ENCODE measurements at places on chromosomes 3 and 15. TPM values are rescaled to one million over a fixed set of nuclear protein-coding genes. Genes with fewer than 3 reads are reported as not detected.

Gene FAM174B
- total RNA-seq: 7.5 TPM

- no peak for DNase-seq
These were observed 98.6 kb downstream of the MECOM start for GRCh38 chr3:169564883-169565282.

GRCh38 chr3:65597952-65598413 is 440.7 kb downstream of the MAGI1 start:
- DNase-seq: no peak

- no peak for DNase-seq
These were observed at the start of gene CCR1 for GRCh38 chr3:46208167-46208704. TSS of gene CCR1 (minus strand) at chr3:46208313. CDS start at chr3:46204313, 4,000 bp downstream.

DNA sequence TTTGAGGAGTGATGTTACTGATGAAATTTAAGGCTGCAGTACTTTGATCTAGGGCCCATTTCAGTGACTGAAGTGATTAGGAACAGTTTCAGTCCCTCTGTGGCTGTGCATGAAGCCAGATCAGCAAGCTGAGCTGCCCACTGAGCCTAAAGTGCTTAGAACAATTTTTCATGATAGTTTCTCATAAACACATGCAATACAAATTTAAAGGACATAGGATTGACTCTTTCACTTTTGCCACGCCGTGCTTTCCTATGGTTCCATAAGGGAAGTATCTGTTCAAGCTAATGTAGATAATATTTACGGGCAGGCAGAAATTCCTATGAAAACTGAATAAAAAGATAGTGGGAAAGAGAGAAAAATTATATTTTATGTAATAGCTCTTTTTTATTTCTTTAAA is 10.6 kb downstream of the ANKUB1 start:
- no peak for DNase-seq

Gene GPR62
- total RNA-seq: 0.28 TPM

- no peak for DNase-seq
These were observed 38.6 kb upstream of the SETD2 start for GRCh38 chr3:47202542-47202941.

Gene NR1I2
- not detected for total RNA-seq

- DNase-seq: no peak
These were observed 888 bp downstream of the PPP2R3A start for GRCh38 chr3:135966271-135966961.

DNA sequence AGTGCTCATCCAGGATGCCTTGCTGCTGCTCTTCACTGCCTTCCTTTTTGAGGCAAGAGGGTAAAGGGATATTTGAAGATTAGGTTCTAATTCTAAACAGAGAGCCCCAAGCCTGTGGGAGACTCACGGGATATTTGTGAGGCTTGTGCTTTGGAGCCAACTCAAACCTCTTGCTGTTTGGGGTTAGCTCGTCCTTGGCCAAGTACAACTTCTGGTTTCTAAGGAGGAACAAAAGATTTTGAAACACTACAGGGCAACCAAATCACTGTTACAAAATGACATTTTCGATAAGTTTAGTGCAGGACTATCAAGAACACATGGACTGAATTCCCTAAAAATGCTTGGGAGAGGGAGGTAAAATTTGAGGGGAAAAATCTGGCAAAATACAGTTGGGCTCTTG is 190.2 kb downstream of the RORA start:
- no peak for DNase-seq

DNA sequence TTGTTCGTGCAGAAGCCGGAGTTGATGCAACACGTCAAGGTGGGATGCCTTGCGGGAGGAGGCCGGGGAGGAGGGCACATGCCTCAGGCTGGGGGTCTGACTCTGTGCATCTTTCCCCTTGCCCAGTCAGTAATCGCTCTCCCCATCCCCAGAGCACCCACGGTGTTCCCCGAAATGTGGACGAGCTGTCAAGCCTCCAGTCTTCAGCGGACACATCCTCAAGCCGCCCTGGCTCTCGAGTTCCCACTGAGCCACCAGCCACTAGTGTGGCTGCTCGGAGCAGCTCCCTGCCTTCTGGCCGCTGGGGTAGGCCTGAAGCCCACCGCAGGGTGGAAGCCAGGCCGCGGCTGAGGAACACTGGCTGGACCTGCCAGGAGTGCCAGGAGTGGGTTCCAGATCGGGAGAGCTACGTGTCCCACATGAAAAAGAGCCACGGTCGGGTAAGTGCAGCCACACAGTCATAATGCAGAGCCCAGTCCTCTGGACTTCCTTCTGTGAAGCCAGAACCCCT is 18.7 kb upstream of the ALPK3 start:
- DNase-seq: no peak

- no peak for DNase-seq
These were observed 29.9 kb downstream of the POLQ start for GRCh38 chr3:121515862-121516261.

Gene TMPRSS7
- not detected for total RNA-seq

DNA sequence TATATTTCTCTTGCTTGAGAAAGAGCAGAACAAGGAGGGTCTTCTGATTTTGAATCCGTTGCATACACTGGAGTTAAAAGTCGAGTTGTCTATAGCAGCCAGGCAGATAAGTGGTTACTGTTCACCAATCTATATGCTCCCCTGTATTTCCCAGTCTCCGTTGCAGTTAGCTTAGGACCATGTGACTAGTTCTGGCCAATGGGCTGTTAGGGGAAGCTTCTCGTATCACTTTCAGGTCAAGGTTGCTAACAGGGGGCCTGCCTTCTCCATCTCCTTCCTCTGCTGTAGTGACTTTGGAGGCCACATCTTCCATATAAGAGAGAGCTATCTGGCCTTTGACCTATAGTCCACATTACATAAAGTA is 188.5 kb upstream of the KBTBD8 start:
- DNase-seq: no peak

- DNase-seq: no peak
These were observed 619 bp downstream of the EIF2AK4 start for GRCh38 chr15:39934397-39935071.

DNA sequence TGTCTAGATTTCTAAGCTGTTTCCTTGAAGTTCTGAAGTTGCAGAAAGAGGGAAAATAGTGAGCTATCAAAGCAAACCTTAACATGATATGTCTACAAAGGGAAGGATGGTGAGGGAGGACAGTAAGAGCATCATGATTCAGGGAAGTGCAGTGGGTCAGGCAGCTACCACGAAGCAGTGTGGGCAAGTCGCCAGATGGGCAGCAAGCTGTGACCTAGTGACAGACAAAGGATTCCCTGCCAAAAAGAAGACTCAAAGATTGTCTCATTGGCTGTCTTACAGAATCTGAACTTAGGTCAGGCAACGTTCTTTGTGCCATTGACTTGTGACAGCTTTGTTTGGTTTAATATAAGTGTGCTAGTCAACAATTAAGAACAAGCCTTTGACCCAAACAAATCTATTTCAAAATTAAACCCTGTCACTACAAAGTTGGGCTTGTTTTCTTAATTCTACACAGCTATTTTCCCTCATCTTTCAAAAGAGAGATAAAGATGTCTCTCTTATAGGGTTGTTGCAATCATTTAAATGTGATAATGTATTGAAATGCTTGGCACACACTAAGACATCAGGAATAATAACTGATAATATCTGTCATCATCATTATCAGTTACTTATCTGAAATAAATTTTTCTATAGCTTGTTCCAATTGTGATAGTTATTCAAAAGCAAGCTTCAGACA is 153.3 kb downstream of the ECT2 start:
- DNase-seq: no peak

- DNase-seq: no peak
These were observed 9.6 kb upstream of the FOXB1 start for GRCh38 chr15:59994526-59994887.

DNA sequence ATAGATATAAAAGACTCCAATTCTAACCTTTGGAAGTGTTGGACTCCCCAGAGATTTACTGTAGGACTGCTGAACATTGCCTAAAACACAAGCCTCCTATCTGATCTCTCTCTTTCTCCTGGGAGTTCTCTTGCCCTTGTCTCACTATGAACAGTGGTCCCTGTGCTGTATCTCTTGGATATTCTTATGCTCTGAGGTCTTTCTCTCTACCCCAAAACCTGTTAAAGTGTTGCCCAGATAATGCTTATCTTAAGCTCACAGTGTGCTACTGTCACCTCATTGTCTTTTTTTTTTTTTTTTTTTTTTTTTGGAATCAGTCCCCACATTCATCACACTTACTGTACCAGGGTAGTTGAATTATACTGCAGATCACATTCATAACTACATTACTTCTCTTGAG is 131.0 kb upstream of the CBLB start:
- no peak for DNase-seq

Gene GUCA1C
- not detected for total RNA-seq

- DNase-seq: no peak
These were observed 70.8 kb downstream of the CSNK1G1 start for GRCh38 chr15:64285150-64285549.

Gene SERPINI2
- total RNA-seq: not detected

Gene CCDC14
- total RNA-seq: 98.4 TPM

- DNase-seq: no peak
These were observed 514.7 kb upstream of the SGO1 start for GRCh38 chr3:20700714-20701113.

Gene POU1F1
- not detected for total RNA-seq

GRCh38 chr15:80527961-80528360 is 123.8 kb downstream of the ARNT2 start:
- DNase-seq: no peak

Gene MUC20
- 0.29 TPM for total RNA-seq

Gene FBXW12
- total RNA-seq: 0.55 TPM

DNA sequence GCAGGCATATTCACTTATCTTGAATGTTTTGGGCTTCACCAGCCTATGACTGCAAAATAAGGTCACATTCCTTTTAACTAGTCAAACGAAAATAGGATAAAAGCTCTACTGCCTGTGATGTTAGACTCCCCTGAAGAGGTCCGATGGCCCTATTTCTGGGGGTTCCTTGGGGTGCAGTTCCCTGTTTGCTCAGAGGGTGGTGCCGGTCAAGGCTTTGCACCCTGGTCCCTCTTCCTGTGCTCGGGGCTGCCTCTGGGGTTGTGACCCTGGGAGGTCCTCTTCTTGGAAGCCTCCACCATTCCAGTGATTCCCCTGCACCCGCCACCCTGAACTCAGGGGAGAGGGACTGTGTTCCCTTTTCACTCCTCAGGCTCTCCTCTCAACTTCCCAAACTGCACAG is 86.7 kb upstream of the ANKRD34C start:
- no peak for DNase-seq

- DNase-seq: no peak
These were observed 117.8 kb downstream of the UBE2E2 start for GRCh38 chr3:23320586-23321570.

DNA sequence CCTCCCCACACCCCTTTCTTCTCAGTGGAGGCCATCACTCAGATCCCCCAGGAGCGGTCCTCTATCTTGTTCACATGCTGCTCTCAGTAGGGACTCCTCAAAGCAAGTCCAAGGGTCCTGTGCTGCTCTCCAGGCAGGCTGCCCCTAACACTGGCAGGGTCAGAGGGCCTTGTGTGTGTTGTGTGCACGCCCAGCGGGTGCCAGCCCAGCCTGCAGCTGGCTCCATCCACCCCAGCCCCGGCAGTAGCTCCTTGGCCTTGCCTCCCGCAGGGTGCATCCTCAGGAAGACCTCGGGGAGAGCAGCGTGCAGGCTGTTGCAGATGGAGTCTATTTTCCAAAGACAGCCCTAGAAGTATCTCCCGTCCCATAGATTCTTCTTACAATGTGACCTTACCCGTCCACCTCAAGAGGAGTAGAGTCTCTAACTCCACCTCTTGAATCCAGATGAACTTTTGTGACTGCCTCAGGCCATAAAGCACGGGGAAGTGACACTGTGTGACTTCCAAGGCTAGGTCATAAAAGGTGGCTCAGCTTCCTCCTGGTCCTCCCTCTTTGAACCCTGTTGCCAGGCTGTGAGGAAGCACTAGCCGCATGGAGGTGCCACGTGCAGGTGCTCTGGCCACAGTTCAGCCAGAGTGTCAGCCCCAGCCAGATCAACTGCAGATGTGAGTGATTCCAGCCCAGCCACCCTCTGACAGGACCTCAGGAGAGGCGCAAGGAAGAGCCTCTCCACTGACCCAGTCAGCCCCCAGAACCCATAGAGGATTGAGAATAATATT is 531.6 kb downstream of the SHQ1 start:
- no peak for DNase-seq

- DNase-seq: no peak
These were observed 50.4 kb downstream of the ADAM10 start for GRCh38 chr15:58698887-58699641.

Gene ADAMTS9
- 17.4 TPM for total RNA-seq

- no peak for DNase-seq
These were observed 18.7 kb downstream of the THRB start for GRCh38 chr3:24475925-24476324.

- DNase-seq: no peak
These were observed 6.6 kb upstream of the MRPS25 start for GRCh38 chr3:15071699-15072098.

Gene P2RY1
- 7.9 TPM for total RNA-seq

Gene PLA1A
- total RNA-seq: 37.1 TPM

All from uterus (tissue), 4 donors.